Suppressor macrophage (primary cell): ENCODE measurements at places on chromosomes 7 and 10.
A peak's percentile ranks its signal among the peaks of the same experiment; 100 is the strongest.

DNA sequence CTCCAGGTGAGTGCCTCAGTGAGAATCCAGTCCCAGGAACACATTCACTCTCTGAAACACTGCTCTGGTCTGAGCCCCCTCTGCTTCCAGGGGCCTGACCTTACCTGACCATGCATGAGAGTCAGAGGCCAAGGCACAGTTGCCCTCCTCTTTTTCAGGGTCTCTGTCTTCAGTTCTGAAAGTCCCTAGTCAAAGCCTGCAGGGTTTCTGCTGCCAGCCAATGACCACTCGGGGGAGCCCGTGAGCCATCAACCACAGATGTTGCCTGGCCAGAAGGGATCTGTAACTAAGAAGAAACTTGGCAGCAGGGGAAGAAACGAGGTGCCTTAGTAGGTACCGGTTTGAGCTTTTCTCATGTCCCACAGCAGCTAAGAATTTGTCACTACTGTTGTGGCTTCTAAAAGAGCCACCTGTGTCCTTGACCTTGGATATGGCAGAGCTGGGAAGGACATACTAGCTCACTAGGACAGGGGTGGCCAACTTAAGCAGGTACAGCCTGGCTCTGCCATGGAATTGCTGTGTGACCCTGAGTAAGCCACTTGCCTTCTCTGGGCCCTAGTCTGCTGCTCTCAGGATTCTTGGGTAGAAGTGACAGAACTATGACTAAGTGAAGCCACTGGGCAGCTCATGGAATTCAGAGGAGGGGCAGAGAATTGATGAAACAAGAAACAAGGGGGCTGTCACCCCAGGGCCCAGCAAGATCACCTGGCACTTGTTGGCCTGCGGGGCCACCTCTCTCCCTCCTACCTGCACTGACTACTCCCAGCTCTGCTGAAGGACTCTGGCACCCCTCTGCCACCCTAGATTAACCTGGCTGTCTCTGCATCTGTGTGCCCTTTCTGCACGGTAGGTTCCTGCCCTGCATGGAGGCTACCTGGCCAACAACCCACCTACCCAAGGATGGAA is 83.8 kb upstream of the GPR26 start:
- DNase-seq, result peak; percentile 86

DNA sequence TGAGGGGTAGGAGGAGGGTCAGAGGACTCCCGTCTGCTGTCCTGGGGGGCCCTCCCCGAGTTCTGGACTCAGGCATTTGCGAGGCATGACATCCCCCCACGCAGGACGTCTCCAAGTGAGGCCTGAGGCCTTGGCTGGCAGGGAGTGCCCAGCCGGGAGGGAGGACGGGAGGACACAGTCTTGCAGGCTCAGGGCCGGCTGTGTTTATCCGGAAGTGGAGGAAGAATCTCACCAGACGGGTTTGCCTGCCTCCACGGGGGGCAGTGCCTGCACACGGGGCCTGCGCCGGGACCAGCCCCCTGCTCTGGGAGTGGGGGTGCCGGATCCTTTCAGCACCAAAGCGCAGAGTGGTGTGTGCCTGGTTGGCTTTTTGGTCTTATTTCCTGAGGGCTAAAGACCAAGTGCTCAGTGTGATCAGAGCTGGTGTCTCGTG is 10.9 kb downstream of the PWWP2B start:
- DNase-seq, result peak; percentile 74

DNA sequence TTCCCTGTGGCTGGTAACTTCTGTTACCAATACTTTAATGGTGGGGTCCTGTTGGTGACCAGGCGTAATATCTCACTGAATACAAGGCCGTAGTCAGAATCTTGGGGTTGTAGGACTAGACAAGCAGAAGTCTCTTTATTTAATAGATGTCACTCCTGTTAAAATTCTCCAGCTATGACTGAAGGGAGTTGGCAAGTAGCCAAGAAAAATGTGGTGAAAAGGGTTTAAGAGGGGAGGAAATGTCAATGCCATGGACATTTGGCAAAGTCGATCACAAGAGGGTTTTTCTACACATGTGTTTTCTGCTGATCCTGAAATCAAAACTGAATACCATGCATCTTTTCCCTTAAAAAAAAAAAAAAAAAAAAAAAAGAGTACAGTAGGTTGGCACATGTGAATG is 533.5 kb downstream of the AUTS2 start:
- peak; percentile 5 for DNase-seq

- peak; percentile 4 for DNase-seq
These were observed 265.7 kb upstream of the NPY start for GRCh38 chr7:24018331-24018730.

DNA sequence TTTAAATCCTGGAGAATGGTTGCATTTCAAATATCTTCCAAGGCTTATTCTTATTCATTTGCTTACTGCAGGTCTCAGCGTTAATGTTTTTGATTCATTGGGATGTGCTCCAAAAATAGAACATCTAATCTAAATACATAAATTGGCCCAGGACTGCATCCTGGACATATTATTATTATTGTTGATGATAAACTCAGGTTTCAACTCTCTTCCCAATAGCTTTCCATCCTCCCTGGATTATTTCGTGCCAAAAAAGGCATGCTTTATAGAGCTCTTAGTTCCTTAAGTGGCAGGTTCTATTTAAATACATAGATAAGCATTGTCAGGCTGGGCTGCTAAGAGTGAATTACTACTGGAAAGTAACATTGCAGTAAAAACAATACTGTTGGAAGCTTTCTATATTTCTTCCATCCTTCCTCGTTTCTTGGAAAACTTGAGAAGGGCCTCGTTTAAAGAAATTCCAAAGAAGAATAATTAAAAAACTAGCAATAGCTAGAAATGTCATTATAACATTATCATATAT is 14.7 kb upstream of the PRKAR2B start:
- DNase-seq, result no peak

GRCh38 chr7:35336444-35336843 is 82.5 kb upstream of the TBX20 start:
- no peak for DNase-seq

DNA sequence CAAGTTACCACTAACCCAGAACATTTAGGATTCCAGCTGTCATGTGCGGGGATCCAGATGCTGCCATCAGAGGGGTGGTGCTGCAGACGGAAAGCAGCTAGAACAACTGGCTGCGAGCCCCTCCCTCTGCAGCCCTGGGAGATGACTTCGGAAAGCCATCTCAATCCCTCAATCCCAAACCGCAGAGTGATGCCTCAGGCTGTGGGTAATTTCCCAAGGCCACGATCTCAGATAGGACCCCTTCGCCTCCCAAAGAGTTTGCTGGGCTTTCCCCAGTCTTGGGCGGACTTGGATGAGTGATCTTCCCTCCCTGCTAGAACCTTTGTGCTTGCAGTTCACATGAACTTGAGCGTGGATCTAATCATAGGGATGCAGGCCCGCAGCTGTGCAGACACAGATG is 71.3 kb upstream of the EN2 start:
- no peak for DNase-seq

DNA sequence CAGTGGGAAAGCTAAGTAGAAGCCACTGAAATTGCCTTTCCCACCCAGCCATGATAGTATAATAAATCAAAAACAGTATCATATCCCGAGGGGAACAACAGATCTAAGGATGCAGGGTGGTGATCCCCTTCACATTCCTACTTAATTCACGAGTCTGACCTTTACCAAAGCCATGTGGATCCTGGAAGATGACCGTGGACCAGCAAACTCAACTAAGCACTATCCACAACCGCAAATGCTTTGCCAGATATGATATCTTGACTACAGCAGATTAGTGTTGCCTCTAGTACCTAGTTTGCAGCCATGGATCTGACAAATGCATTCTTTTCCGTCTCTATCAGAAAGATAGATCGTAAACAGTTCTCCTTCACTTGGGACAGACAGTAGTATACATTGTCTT is 67.3 kb upstream of the IL6 start:
- DNase-seq, result no peak

DNA sequence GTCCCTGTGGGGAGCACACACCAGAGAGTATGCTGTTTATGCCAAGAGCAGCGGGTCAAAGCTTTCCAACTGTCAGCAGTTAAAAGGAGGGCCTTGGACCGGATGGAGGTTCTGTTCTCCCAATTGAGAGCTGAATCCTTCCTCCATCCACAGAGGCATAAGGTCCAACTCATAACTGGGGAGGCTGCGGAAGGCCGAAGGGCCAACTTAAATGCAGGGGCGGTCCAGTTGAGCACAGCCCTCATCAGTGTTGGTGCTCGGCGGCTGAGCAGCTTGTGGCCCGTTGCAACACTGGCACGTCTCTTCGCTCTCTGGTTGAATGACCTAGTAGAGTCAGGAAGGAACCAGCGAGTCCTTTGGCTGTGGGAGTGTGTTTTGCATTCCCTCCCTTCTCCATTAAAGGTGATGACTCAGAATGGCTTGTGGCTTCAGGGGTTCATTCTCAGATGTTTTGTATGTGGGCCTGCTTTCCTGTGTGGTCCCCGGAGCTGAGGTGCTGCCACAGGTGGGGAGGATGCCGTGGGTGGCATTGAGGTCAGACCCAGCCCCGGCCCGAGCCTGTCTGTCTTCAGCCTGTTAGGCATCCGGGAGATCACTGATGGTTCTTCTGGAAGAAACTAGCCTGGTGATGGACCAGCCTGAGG is 44.8 kb upstream of the DMBT1 start:
- no peak for DNase-seq

- peak; percentile 34 for DNase-seq
These were observed 32.1 kb upstream of the ADO start for GRCh38 chr10:62772186-62772974.
